Fibroblast of pulmonary artery (primary cell): ENCODE measurements at places on chromosomes 1 and 21.

- DNase-seq: no peak
Measured at GRCh38 chr1:214425716-214426425, 125.5 kb downstream of the PTPN14 start.

DNA sequence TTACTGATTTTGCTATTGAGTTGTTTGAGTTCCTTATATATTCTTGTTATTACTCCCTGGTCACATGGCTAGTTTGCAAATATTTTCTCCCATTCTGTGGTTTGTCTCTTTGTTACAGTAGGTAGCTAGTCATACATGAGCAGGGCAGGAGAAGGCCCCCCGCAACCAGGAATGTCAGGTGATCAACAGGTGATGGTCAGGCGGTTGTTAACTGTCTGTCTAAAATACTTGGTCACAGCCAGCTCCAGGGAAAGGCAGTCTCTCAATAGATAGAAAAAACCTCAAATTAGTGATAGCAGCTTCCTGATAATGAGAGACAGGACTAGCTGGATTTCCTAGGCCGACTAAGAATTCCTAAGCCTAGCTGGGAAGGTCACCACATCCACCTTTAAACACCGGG lies 217.9 kb downstream of the RHOU start:
- no peak for DNase-seq

DNA sequence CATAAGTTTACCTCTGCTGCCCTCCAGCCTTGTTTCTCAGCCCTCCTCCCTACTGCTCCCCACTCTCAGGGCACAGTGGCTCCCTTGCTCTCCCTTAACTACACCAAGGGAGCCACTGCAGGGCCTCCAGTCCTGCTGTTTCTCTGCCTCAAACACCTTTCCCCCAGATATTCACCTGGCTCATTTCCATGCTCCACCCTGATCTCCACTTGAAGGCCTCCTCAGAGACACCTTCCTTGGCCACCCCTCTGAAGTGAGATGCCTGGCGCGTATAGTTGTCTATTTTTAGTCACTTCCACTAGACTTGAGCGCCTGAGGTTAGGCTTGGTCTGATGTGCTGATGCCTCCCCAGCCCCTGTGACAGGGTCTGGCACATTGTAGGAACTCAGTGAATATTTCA lies 34.9 kb downstream of the SEC16B start:
- no peak for DNase-seq

DNA sequence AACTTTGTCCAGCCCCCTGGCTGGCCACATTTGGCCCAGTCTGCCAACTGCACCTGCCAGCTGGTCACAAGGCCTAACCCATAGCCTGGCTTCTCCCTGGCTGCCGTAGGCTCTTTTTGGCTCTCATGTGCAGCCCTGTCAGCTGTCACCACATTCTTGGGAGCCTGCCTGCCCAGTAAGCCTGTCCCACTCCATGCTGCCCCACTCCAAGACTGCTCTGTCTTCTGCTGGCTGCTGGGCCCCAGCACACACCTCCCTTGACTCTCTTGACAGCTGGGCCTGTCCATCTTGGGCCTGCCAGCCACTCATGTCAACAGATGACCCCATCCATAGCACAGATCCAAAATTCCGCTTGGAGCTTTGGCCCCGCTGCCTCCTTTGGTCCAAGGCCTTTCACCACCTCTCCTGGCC lies 74.3 kb upstream of the EDN2 start:
- DNase-seq: no peak

DNA sequence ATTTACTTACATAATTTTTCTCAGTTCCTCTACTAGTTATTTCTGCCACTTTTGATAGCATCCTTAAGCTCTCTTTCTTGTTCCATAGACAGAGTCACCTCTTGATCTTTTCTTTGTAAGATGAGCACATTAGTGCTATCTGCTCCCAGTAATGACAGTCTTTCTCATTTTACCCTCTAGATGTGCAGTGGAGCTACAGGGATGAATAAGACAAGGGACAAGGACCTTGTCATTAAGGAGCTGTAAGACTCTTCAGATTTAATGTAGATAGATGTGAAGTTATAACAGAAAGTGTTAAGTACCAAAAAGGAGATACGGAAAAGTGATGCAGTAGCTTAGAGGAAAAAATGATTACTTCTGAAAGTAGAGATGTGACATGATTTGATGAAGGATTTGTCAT lies 20.4 kb downstream of the SCP2 start:
- DNase-seq: no peak

- no peak for DNase-seq
Measured at GRCh38 chr1:248585266-248585665, 10.7 kb upstream of the OR2T34 start.

- no peak for DNase-seq
Measured at GRCh38 chr1:56149761-56150160, 429.6 kb downstream of the PLPP3 start.

DNA sequence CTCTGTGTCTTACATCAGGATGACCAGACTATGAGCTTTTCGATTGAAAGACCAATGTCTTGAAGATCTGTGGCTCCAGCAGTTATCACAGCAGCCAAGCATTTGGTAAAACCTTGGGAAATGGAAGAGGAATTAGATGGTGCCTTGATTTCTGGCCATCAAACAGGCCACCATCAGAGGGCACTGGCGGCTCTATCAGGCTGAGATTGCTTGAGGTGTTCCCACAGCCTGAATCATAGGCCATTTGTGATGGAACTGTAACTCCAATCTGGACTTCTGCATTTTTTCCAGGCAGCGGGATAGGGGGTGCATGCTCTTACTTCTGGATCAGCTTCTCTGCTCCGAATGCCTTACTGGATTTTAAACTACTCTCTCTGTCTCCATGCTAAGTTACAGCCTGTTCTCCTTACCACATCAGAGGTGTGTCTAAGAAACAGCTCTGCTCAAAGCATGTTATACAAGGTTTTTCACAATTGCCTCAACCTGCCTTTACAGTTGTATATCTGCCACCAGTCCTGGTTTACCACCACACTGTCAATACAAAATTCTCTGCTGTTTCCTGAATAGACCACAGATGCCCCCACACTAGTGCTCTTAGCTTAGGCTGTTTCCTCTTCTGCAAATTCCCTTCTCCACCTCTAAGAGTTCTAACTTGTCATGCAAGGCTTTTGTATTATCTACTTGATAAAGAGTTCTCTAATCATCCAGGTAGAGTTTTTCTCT lies 180.9 kb downstream of the PTGER3 start:
- DNase-seq: no peak
